Stimulated activated CD4-positive, alpha-beta T cell treated with anti-CD3 and anti-CD28 coated beads, Interleukin-1b, Interleukin-23, amount 100 ng/mL, for 24 hours (primary cell): ENCODE measurements at places on chromosomes 6 and 20.

GRCh38 chr6:137980777-137981176 is 113.7 kb downstream of the TNFAIP3 start:
- no peak for DNase-seq

DNA sequence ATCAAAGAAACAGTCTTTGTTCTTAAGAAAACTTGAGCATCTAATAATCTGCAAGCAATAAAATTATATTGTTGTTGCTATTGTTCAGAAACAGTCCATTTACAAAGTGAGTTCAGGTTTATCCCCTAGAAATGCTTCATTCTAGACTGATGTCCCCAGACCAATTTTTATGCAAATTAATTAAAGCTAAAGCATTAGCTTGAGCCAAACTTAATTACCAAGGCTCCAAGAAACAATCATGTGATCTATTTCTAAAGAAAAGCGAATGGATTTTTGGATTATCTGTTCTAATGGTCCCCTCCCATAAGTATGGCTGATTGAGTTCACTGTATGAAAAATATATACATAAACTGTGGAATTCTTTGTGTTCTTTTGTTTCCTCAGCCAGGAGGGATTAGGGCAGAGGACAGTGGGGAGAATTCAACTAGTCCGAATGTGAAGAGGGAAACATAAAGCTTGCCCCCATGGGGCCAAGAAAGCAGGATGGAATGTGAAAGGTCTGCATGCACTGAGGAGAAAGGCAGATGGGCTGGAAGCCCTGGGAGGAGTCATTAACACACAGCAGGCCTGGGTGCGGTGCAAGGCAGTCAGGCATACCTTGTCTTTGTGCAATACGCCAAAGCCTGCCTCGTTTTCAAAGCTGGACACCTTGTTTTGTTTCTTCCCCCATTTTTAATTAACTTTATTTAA is 597.1 kb downstream of the KIF16B start:
- no peak for DNase-seq

DNA sequence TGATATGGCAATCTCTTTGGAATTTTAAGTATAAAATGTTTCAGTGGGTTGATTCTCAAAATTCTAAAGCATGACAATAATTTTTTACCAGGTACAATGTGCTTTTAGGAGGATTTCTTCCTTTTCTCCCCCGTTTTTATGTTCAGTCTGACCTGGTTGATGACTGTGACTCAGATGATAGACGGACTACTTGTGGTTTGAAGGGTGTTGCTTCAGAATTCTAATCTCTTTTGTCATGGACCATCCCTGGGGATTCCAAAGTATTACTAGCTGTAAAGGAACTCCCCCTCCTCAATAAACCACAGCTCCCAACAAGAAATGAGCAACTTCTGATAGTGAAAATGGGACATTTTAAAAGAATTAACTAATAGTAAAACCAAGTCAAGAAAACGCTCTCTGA is 34.9 kb upstream of the TNFAIP3 start:
- no peak for DNase-seq

- DNase-seq: no peak
These were observed 115.8 kb upstream of the FLRT3 start for GRCh38 chr20:14453259-14453658.

GRCh38 chr6:40397287-40398033 is 189.7 kb downstream of the LRFN2 start:
- DNase-seq: no peak

DNA sequence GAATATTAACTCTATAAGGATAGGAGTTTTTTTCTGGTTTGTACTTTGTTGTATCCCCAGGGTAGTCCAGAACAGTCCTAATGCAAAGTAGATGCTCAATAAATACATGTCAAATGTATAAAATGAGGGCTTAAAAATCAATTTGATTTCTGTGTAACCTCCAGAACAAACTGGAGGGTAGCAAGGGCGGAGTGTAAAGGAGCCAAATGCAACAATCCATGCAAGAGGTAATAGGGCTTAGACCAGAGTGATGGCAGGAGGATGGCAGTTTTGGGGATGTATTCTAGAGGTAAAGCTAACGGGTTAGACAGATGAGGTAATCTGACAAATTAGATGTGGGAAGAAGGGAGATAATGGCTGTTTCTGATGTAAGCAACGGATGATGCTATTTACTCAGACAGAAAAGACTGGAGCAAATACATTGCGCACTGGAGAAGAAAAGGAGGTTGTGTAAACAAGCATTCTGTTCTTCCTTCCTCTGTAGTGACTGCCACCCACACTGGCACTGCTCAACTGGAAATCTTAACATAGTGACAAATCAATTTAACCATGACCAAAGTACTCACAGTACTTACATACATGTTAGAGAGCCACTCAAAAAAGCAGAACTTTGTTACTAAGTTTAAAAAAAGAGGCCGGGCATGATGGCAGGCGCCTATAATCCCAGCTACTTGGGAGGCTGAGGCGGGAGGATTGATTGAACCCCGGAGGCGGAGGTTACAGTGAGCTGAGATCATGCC is 2.0 kb downstream of the ZNF318 start:
- no peak for DNase-seq

GRCh38 chr6:134630508-134631121 is 312.7 kb upstream of the SGK1 start:
- DNase-seq: no peak

DNA sequence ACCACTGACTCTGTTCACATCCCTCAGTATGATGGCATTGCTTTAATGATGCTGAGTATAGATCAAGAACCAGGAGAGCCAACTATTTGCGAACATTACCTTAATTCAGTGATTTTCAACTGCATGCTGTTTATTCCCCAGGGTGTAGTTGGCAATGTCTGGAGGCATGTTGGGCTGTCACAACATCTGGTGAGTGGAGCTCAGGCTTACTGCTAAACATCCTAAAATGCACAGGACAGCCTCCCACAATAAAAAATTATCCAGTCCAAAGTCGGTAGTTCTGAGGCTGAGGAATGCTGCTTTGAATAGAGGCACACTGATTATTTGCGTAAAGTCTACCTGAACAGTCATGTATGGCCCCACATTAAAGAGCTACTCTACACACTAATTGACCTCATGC is 94.8 kb upstream of the OPRM1 start:
- no peak for DNase-seq

DNA sequence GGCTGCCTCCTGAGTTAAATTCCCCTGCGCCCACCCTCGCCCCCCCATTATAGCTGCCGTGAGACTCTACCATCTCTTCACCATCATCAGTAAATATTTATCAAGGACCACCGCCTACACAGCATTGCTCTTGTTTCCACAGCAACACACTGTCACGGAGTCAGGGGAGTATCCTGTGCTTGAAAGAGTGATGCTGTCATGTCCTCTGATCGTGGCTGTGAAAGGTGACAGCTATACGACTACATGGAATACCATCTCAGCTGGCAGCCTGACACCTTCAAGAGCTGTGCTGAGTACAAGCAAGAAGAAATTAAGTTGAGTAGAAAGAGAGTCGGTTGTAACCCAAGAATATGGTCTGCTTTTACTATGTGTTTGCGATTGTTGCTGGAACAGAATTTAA is 3.4 kb downstream of the PTPRT start:
- no peak for DNase-seq

- DNase-seq: no peak
These were observed 7.0 kb downstream of the UBD start for GRCh38 chr6:29552512-29553051.

GRCh38 chr6:54366667-54367327 is 58.6 kb downstream of the TINAG start:
- DNase-seq: no peak

GRCh38 chr6:154510144-154510905 is at the start of gene CNKSR3:
Gene CNKSR3 (minus strand): TSS chr6:154510685. CDS start chr6:154510114, 571 bp downstream.
- DNase-seq: no peak

- no peak for DNase-seq
These were observed 15.4 kb upstream of the PREX1 start for GRCh38 chr20:48843057-48843806.

DNA sequence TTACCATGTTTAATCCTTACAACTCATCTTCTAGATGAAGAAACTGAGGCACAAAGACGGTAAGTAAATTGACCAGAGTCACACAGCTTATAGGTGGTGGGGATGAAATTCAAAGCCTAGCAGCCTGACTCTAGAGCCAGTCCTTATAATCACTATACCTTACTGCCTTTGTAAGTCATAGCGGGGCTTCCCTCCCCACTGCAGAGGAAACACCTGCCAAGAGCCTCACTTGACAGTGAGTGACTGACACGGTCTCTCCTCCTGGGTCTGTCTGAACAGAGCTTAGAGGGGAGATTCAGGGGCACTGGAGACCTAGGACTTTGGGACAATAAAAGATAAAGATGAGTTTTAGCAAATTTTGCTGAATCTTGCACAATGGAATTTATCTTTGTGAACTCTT is 12.8 kb downstream of the SUN5 start:
- no peak for DNase-seq

GRCh38 chr6:34189806-34190503 is 44.1 kb upstream of the GRM4 start:
- DNase-seq: peak; percentile 41

DNA sequence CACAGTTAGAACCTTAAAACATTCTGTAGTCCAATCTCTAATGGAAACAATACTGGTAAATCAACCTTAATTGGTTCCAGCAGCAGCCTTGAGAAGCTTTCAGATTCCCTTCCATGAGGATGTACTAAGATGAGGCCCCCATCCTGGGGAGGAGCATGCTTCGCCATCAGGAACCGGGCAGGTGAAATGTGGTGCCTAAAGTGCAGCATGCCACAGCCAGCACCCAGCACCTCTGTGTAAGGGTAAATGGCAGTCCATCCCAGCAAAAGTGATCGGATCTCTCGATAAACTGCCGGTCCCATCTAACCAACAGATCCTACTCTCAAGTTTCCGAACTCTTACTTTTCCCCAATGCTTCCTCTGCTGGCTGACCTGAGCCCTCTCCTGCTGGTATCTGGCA is 166.3 kb upstream of the PDE10A start:
- no peak for DNase-seq

- DNase-seq: no peak
These were observed 44.6 kb downstream of the SESN1 start for GRCh38 chr6:109050012-109050411.

DNA sequence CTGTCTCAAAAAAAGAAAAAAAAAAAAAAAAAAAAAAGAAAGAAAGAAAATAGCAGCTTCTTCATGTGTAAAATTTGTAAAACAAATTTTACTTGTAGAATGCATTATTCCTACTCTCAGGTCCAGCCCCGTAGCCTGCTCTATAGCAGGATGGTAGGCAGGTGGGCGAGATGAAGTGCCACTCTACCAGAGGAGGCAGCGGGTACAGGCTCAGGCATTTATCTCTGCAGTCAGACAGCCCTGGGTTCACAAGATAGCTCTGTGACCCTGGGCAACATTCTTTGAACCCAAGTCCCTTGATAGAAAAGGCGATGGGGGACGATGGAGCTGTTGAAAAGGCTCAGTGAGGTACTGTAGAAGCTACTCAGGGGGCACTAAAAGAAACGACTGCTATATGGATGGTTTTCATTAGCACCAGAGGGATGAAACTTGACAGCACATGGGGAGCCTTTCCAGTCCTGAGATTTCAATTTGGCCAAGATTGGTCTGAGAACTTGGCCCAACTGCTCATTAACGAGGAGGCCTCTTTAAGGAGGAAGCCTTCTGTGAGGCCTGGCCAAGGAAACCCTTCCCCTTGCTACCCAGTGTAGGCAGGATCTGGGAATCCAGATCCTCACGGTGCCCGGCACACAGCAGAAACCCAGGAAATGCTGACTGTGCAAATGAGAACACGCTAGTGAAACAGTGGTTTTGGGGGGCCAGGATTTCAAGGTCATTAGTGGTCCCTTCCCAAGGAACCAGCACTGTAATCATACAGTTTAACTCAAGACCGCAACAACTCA is 63.1 kb downstream of the MYH7B start:
- DNase-seq: no peak

- no peak for DNase-seq
These were observed 607.1 kb downstream of the COL12A1 start for GRCh38 chr6:74598462-74599393.

- no peak for DNase-seq
These were observed 53.8 kb downstream of the PHF3 start for GRCh38 chr6:63689421-63689820.

- no peak for DNase-seq
These were observed 9.9 kb upstream of the BAK1 start for GRCh38 chr6:33589731-33590530.

GRCh38 chr6:17871836-17872235 is 115.6 kb downstream of the KIF13A start:
- DNase-seq: no peak

DNA sequence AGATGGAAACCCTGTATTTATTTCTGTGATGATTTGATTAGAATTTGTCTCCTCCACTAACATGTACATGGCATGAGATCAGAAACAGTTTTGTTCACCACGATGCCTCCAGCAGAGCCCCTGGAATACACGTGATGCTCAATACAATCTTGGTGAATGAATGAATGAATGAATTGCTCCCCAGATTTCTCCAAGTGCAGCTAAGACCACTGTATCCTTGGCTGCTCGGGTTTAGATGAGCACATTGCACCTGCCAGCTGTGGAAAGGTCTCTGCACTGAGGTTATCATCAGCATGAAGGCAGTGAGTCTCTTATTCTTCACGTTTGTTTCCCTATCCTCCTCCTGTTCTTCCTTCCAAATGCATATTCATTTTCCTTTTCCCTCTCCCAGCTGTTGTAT is 17.9 kb downstream of the CASS4 start:
- DNase-seq: no peak

DNA sequence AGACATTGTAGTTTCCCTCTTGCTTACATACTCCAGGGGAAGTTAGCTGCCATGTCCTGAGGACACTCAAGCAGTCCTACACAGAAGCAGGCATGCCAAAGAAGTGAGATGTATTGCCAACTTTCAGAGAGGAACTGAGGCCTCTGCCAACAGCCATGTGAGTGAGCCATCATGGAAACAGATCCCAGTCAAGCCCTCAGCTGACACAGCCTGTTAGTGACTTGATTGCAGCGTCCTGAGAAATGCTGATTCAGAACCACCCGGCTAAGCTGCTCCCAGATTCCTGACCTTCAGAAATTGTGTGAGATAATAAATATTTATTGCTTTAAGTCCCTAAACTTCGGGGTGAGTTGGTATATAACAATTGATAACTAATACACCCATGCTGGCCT is 38.1 kb downstream of the GSTA2 start:
- no peak for DNase-seq

- DNase-seq: no peak
These were observed 577.8 kb downstream of the MAFB start for GRCh38 chr20:40111282-40111681.

GRCh38 chr6:14063756-14064155 is 53.8 kb upstream of the CD83 start:
- DNase-seq: no peak

- no peak for DNase-seq
These were observed 9.8 kb downstream of the POPDC3 start for GRCh38 chr6:105170059-105170458.

GRCh38 chr6:163773646-163774045 is 359.1 kb downstream of the QKI start:
- DNase-seq: no peak

DNA sequence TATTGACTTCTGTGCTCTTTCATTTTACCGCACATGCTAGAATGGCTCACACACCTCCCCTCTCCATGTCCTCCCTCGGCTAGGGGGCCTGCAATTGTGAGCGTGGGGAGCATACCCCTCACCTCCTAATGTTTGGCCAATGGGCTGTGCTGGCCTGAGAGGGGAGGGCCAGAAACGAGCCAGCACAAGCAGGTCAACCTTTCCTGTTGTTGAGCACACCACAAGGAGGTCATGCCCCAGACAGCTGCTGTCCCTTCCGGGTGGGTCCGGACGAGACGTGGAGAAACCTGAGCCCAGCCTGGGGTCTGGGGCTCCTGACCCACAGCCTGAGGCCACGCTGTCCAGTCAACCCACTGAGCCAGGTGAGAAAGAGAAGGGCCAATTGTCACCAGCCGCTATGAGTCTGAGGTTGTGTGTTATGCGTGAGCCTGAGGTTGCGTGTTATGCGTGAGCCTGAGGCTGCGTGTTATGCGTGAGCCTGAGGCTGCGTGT is 77.4 kb downstream of the TTLL2 start:
- no peak for DNase-seq
